ENCODE measurements at places on chromosomes 16 and 17.

DNA sequence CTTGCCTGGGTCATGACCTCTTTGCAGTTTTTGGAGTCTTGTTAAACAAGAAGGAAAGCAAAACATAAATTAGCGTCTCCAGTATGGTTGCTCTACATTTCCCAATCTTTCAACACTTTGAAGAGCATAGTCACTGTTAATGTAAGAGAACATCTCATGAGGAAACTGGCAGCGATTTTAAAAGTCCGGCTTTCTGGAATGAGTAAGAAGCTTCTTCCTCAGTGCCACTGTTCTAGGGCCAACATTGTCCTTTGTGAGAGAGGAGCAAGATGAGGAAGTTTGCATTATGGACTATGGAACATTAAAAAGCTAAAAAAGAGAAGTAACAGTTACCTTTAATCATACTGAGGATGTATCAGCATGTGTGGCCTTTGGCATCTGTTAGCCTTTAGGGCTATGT is 73.1 kb downstream of the WNT3 start:
- no peak for DNase-seq

DNA sequence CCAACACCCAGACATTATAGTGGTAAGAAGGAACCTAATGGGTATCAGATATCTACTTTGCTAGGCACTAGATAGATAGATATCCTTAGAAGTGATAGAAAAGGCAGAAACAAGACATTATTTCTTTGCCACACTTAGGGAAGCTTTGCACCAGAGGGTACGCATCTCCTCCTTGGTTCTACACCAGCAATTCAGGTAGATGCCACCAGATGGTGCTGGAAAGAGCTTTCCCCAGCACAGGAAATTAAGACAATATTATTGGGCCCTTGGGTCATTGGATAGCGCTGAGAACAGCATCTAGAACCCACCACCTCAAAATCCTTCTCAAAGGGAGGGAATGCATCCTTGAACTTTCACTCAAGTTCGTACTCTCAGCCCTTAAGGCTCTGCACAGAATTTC is 173.8 kb upstream of the CCL2 start:
- peak; percentile 6 for DNase-seq

DNA sequence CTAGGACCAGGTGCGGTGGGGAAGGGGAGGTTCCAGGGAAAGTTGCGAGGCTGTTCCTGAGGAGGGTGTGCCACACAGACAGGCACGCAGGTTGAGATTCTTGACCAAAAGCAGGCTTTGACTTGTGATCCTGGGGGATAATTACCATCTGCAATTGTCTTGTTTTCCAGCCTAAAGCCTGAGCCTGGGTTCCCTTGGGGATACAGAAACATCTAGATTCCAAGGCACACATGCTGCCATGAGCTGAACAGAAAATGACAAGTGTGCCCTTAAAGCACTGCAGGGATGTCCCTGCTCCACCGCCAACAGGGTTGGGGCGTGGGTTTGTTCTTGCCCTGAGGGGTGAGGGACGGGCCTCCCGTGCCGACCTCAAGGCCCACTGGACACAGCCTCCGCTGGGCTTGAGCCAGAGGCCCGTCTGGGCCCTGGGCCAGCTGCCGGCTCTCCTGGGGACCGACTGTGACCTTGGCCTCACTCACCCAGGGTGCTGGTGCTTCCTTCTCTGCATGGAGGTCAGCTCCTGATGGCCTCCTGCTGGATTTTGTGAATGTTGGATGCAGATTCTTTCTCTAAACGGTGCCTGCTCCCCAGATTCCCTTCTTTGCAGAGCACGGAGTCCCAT is 14.0 kb downstream of the CA5A start:
- DNase-seq = peak; percentile 5

- no peak for DNase-seq
These were observed 97.0 kb downstream of the MRTFB start for GRCh38 chr16:14168146-14168545.

DNA sequence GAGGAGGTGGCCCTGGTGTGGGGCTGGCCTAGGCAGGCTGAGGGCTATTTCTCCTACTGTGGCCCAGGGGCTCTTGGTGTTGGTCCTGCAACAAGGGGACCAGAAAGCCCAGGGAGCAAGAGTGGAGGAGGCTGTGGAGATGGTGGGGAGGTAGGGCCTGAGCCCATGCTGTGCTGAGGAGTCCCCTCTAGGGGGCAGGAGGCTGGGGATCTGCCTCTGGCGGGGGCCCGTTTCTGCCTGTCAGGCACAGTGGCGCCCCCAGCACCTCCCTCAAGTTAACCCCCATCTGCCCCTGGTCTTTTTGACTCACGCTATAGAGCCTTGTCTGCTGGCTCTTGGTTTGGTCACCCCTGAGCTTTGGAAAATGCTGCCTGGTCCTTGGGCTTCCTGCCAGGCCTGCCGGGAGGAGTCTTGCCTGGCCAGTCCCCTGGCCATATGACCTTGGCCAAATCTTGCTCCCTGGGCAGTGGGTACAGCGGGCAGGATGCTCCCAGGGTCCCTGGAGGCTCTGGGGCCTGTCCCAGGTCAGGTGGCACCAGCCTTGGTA is 5.9 kb downstream of the BAIAP2 start:
- DNase-seq = peak; percentile 19

DNA sequence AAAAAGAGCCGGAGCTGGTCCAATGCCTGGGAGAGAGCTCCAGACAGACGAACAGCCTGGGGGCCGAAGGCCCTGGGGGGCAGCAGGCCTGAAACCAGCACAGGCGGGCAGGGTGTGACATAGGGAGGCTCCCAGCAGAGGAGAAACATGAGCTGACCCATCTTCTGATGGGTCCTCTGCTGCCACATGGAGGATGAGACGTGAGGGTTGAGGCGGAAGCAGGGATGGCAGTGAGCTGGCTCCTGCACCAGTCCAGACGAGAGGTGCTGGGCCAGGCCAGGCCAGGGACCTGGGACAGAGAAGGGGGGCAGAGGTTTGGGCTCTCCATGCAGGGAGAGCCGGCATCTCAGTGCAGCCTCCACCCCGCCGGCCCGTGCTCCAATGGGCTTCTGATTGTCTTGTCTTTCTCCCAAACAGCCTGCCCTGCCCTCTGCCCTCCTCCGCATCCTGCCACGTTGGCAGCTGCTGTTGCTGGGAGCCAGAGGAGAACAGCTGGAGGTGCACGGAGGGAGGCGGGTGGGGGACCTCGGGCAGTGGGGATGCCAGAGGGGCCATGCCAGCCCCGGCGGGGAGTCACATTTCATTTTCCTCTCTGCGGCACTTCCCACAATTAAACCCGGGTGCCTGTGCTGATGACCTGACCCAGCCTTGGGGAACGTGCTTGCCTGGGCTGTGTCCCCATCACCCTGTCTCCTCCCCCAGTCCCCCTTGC is 139.1 kb upstream of the GSE1 start:
- DNase-seq = no peak

GRCh38 chr17:57720386-57721035 is 24.6 kb downstream of the CCDC182 start:
- DNase-seq = no peak

- DNase-seq = no peak
These were observed 10.9 kb upstream of the AMFR start for GRCh38 chr16:56436258-56436657.

GRCh38 chr17:75664099-75664549 is 2.8 kb downstream of the RECQL5 start:
- DNase-seq = no peak

DNA sequence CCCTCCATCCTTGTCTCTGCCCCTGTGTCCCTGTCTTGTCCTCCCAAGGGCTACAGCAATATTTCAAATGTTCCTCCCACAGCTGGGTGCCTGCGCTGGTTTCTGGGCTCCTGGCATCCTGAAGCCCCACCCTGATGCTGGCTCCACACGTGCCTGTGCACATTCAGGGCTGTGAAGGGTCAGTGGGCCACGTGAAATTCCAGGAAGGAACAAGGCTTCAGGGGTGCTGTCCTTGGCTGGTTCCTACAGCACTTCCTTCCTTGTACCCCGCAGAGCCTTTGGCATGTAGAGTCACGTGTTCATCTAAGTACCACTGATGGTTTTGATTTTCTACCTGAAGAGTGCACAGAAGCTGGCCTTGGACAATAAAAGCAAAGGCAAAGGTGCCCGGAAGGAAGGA is 57.7 kb upstream of the NLK start:
- no peak for DNase-seq

DNA sequence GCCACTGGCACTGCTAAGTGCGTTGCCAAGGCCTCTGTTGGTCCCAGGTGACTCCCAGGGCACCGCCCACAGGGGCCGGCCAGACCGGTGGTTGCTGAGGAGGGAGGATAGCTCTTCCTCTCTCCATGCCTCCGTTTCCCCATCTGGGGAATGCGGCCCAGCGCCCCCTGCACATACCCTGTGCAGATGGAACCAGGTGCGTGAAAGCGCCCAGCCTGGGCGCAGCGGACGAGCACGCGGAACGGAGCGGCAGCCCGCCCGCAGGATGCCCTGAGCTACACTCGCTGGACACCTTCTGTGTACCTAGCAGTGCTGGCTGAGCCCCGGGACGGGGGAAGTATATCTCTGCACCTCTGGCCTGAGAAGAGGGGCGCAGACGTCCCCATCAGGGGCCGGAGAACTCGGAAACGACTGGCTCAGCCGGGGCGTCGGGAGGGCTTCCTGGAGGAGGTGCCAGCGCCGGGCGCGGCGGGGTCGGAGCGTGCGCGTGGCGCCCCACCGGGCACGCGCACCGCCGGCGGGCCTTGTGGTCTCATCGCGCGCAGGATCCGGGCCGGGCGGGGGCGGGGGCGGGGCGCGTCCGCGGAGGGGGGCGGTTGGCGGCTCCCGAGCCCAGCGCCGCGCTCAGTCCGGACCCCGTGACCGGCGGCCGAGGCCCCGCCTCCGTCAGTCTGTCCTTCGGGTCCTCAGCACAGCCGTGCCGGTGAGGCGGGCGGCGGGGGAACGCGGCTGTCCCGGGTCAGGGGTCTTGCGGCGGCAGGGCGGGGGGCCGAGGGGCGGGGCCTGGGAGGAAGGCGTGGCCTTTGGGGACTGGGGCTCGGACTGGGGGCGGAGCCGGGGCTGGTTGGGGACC is at the start of the genes CCDC78 and HAGHL:
Gene CCDC78, minus strand, starts transcription at position 6 of the 853 bp plus-strand sequence. CDS start 76 bp downstream, outside the sequence.
Gene HAGHL, plus strand, starts transcription at position 669 of the 853 bp plus-strand sequence. CDS start 404 bp downstream, outside the sequence.
- no peak for DNase-seq

DNA sequence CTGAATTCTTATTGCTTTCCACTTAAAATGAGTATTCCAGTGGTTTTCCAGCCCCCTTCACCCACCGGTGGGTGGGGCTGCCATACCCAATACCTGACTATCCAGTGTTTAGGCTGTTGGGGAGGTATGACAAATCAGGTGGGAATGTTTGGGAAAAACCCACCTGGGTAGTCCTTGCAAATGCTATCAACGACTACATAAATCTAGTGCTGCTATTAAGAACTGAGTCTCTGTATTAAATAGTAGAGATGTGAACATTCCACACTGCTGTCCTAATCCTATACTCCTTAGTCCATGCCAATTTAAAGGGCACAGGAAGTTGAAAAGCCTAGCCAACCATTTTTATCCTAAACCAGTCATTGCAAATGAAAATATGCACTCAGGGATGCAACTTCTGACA is 126.6 kb downstream of the AXIN2 start:
- no peak for DNase-seq

GRCh38 chr16:72246423-72246822 is 74.5 kb upstream of the PMFBP1 start:
- DNase-seq = no peak

DNA sequence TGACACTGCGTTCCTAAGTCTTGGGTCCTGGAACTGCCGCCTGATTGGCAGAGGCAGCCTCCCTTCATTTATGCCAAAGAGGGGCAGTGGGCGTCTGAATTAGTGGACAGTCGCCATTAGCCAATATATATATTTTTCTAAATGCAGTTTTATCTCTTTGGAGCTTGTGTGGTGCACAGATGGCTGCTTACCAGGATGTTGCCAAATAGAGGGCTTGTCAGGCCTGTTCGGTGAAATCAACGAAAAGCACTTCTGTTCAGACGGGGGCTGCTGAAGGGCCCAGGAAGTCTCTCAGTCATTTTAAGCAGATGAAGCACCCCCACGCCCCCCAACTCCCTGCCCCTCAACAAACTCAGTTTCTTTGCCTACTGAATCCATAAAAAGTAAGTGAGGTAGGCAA is 66.0 kb downstream of the RAP1GAP2 start:
- no peak for DNase-seq

GRCh38 chr17:40457964-40458791 is 14.9 kb downstream of the IGFBP4 start:
- peak; percentile 92 for DNase-seq

DNA sequence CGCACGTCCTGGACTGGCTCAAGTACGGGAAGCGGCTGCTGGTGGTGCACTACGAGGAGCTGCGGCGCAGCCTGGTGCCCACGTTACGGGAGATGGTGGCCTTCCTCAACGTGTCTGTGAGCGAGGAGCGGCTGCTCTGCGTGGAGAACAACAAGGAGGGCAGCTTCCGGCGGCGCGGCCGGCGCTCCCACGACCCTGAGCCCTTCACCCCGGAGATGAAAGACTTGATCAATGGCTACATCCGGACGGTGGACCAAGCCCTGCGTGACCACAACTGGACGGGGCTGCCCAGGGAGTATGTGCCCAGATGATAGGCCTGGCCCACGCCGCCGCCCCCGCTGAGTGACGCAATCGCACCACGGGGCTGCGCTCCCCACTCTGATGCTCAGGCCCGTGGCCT is 50.2 kb downstream of the WSCD1 start:
- DNase-seq = no peak

All from cardiac fibroblast (primary cell).